ENCODE measurements at places on chromosomes 6 and 20.

GRCh38 chr6:25041485-25042035 is 105.8 kb upstream of the RIPOR2 start:
- DNase-seq: no peak

GRCh38 chr20:31738729-31739549 is at the start of gene TPX2:
TPX2 (plus strand) TSS chr20:31739290; CDS start chr20:31757477, 18,187 bp downstream.
- peak; percentile 69 for DNase-seq

GRCh38 chr6:113969888-113970804 is 802 bp downstream of the HDAC2 start:
- peak; percentile 58 for DNase-seq

- no peak for DNase-seq
Measured at GRCh38 chr6:26129656-26130055, 42.4 kb downstream of the HFE start.

DNA sequence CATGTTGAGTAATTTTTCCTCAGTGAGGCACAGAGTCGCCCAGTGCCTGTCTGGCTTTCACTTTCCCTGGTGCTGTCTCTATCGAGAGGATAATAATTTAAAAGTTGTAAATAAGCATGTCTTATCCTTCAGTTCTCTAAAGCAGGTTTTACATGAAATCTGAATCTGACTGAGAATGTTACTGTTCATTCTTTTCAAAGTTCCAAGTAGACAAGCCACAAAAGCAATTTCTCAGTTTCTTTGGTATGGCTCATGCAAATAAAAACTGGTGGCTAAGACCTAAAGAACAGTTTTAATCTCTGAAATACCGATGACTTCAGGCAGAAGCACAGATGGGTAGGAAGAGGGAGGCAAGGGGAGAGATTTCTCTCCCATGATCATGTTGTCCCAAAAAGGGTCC is 87.6 kb upstream of the GCM1 start:
- no peak for DNase-seq

DNA sequence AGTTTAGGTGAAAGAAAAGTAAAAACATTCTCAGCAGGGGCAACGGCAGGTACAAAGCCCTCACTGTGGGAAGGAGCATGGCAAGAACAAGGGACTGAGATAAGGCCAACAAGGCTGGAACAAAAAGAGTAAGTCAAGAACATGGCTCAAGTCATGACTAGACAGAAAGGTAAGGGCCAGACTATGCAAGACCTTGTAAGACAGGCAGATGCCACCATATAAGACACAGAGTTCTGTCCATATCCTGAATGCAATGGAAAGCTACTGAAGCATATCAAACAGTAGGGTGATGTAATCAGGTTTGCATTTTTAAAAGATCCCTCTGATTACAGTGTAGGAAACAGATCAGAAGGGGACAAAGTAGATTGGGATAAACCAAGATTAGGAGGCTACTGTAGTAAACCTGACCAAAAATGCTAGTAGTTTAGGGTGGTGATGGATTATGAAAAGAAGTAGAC is 5.5 kb downstream of the REV3L start:
- DNase-seq: peak; percentile 9

- DNase-seq: no peak
Measured at GRCh38 chr6:46684771-46685170, 2.9 kb upstream of the TDRD6 start.

- no peak for DNase-seq
Measured at GRCh38 chr20:47389867-47390347, 33.4 kb upstream of the ZMYND8 start.

GRCh38 chr6:106063448-106063850 is 22.7 kb upstream of the PRDM1 start:
- no peak for DNase-seq

DNA sequence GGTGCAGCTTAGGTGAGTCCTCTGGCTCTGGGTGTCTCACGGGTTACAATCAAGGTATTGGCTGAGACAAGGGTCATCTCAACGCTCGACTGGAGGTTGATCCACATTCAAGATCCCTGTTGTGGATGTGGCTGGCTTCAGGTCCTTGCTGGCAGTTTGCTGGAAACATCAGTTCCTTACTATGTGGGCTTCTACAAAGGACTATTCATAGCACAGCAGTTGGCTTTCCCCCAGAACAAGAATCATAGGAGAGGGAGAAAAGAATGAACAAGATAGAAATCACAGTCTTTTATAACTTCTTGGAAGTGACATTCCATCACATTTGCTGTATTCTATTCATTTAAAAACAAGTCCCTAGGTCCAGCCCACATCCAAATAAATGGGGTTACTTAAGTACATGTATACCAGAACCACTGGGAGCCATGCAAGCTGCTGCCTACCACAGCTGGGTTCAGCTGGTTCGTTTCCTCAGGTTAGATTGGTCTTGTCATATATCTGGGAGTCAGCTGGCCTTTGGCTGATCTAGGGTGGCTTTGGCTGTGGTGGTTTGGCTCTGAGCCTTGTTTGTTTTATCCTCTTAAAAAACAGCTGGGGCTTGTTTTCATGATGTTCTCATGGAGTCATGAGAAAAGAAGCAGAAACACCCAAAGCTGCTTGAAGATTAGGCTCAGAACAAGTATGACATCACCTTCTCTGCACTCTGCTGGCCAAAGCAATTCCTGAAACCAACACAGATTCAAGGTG is 433.2 kb upstream of the SPTLC3 start:
- no peak for DNase-seq

DNA sequence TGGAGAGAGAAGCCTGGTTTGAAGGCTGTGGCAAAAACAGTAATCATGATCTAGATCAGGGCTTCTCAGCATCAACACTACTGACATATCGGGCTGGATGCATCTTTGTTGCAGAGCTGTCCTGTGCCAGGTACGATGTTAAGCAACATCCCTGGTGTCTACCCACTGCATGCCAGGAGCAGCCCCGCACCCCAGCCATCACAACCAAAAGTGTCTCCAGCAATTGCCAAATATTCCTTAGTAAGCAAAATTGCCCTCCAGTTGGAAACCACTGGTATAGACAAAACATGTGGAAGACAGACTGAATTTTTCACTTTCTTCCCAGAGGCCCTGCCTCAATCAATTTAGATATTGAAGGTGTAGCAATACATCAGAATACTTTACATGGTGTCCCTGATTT is 147.6 kb upstream of the NRN1 start:
- DNase-seq: no peak

- DNase-seq: no peak
Measured at GRCh38 chr6:781350-781961, 88.5 kb upstream of the EXOC2 start.

- no peak for DNase-seq
Measured at GRCh38 chr20:17108896-17109295, 117.9 kb upstream of the PCSK2 start.
